ENCODE measurements at places on chromosomes 3 and 15.

DNA sequence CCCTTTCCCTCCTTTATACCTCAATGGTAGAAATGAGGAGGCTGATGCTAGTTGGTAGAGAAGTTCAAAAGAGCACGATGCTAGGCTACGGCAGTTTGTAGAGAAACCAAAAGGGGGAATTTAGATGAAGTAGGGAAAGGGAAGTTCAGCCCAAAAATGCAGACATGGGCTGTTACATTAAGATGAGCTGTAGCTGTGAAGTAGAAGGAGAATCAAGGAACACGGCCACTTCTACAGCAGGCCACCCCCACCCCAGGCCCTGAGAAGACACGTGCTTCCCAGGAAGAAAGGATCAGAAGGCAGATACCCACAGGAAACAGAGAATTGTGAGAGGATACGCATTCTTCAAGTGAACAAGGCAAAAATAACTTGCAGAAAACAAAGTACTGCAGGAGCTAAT is 2.1 kb upstream of the PARP14 start:
- no peak for DNase-seq

DNA sequence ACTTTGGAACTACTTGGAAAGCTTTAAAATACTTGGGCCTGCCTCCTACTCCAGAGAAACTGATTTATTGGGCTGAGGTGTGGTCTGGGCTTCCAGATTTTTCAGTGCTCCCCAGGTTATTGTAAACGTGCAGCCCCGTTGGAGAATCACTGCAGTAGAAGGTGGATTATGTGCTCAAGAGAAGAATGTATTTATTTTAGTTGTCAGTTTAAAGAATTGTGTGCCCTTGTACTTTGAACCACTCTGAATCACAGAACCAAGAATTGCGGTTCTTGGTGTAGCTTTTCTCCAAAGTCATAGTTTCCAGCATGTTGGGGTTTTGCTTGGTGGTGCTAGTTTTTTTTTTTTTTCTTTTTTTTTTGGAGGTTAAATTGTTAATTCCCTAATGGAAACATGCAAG is 1.6 kb downstream of the TATDN2 start:
- no peak for DNase-seq

- DNase-seq = no peak
Measured at GRCh38 chr3:112646623-112647022, 5.7 kb upstream of the CCDC80 start.

- DNase-seq = peak; percentile 32
Measured at GRCh38 chr15:80478075-80478474, 73.9 kb downstream of the ARNT2 start.

GRCh38 chr15:60374628-60375081 is 23.1 kb downstream of the ANXA2 start:
- peak; percentile 69 for DNase-seq

DNA sequence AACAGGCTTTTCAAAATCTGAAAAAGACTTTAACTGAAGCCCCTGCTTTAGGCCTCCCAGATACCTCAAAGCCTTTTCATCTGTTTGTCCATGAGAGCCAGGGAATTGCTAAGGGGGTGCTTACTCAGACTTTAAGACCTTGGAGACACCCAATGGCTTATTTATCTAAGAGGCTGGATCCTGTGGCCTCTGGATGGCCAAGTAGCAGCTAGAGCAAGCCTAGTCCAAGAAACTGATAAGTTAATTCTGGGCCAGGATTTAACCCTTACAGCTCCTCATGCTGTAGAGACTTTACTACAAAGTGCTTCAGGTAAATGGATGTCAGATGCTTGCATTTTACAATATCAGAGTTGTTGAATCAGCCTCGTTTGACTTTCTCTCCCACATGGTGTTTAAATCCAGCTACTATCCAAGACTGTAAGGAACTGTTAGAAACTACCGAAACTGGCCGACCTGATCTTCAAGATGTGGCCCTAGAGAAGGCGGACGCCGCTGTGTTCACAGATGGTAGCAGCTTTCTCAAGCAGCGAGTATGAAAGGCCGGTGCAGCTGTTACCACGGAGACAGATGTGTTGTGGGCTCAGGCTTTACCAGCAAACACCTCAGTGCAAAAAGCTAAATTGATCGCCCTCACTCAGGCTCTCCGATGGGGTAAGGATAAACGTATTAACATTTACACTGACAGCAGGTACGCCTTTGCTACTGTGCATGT is 3.3 kb downstream of the DET1 start:
- DNase-seq = no peak

DNA sequence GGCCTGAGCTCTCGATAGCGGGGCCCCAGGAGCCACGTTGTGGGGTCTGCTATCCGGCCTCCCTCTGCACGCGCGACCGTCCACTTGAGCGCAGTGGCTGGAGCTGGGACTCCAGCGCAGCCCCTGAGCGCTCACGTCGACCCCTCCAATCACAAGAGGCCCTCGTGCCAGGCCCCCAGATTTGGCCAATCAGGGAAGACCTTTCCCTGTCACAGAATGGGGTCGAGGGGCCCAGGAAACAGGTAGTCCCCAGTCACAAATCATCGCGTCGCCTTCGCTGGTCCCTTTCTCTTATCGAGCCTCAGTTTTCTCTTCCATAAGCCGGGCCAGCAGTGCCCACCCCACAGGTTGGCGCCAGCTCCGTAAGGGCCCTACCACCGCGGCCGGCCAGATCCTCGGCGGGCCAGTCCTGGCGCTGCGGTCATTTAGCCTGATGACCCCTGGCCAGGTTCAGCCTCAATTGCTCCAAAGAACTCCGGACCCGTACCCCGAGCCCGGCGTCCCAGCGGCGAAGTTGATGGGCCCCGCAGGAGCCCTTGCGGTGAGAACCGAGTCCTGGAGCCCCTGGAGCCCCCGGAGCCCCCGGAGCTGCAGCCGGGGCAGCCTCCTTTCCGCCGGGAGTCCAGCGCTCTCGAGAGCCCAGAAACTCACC is 435 bp downstream of the ALDH1L1 start:
- no peak for DNase-seq

DNA sequence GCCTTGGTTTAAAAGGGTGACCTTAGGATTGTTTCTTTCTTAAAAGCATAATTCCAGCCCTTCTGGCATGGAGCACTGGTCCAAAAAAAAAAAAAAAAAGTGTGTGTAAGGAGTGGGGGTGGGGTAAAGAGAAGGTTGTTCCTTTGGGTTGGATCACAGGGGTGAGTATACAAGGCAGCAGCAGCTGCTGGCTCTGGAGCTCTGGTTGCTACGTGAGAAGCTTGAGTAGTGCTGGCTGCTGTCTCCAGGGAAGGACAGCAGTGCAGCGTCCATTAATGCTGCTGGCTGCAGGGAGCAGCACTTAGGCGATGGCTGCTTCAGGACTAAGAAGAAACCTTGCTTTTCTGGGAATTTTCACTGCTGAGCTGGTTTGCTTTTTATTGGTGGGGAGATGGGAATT is 2.3 kb downstream of the SETD5 start:
- DNase-seq = peak; percentile 81

GRCh38 chr3:197750858-197751737 is 1.4 kb downstream of the FYTTD1 start:
- DNase-seq = peak; percentile 5

DNA sequence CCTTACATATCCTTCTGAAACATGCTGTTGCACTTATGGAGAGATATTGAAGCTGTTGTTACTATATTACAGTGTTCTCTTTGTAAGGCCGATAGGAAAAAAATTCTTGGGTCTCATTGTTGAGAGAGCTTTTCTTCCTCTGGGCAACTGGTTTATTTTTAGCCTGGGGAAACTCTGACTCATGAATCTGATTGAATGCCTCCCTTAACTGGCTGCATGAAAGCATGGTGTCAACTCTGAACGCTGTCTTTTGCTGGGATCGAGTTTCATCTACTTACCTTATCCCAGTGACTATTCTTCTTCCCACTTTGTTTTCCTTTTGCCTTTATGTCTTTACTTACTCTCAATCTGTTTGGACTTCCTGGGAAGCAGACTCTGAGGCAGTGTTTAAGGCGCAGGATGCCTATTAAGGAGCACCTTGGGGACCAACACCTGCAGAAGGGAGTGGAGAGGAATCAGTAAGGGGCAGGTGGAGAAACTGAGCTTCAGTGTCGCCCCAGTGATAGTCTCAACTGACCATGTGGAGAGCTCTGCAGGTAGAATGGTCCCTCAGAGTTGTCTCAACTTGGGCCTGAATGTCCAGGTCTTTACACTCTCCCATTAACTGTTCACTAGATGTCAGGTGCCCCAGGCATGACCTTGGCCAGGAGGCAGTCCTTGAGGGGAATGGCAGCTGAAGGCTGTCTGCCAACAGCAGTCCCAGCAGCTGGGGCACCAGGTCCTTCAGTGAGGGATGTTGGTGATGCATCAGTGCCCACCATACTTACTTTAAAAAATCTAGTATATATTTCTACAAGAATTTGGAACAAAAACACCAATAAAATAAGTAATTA is 88.9 kb upstream of the CCNL1 start:
- peak; percentile 85 for DNase-seq

- DNase-seq = no peak
Measured at GRCh38 chr3:44076221-44076829, 165.4 kb upstream of the TOPAZ1 start.

GRCh38 chr3:131526801-131527347 is 24.1 kb upstream of the MRPL3 start:
- DNase-seq = peak; percentile 54

DNA sequence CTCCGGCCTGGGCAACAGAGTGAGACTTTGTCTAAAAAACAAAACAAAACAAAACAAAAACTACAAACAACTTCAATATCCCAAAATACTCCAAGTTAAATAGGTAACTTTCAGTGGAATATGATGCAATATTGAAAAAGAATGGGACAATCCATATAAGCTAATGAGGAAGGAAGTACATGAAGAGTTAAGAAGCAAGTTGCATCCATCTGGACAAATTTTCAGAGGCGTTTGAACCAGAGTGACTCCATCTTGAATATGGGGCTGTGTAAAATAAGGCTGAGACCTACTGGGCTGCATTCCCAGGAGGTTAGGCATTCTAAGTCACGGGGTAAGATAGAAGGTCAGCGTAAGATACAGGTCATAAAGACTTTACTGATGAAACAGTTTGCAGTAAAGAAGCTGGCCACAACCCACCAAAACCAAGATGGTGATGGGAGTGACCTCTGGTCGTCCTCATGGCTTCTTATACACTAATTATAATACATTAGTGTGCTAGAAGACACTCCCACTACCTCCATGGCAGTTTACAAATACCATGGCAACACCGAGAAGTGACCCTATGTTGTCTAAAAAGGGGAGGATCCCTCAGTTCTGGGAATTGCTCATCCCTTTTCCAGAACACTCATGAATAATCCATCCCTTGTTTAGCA is 58.1 kb upstream of the LCTL start:
- DNase-seq = no peak

DNA sequence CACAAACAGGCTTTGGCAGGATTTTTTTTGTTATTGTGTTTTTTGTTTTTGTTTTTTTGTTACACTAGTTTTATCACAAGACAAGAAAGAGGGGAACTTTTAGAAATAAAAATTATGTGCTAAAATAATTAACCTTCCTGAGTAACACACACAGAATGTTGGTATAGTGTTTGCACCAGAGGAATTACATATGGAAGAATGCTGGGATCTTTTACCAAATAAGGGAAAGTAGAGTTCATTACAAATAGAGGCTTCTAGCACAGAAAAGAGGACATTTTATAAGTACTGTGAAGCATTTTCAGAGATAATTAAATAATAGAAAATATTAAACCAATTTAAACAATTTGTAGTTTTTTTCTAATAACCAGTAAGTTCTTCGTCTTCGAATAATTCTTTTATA is 116.0 kb downstream of the IGF1R start:
- no peak for DNase-seq

- no peak for DNase-seq
Measured at GRCh38 chr15:93063262-93063671, 25.7 kb downstream of the RGMA start.

DNA sequence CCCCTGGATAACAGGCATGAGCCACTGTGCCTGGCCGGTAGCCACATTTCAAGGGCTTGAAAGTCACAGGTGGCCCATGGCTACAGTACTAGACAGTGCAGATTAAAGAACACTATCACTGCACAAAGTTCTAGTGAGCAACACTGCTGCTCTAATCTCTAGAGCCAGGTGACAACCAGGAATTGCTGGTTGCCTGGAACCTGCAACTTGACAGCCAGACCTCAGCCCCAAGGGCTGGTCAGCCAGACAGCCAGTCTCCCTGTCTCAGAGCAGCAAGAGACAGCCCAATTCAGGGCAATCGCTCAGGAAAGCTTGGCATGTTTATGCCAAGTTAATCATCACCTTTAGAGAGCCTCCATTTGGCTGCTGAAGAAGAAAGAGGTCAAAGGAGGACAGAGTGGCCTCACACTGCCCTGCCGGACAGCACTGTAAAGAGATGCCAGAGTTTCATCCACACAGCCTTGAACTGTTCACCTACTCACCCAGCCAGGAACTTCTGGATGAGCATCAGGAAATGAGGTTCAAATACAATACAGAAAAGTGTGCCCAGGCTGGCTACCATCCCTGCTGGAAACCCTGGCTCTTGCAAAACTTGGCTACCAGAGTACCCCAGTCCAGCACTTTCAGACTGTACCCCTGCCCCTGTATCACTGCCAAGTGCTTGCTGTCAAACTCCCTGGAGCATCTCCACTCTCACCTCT is 6.0 kb downstream of the CCDC12 start:
- no peak for DNase-seq

DNA sequence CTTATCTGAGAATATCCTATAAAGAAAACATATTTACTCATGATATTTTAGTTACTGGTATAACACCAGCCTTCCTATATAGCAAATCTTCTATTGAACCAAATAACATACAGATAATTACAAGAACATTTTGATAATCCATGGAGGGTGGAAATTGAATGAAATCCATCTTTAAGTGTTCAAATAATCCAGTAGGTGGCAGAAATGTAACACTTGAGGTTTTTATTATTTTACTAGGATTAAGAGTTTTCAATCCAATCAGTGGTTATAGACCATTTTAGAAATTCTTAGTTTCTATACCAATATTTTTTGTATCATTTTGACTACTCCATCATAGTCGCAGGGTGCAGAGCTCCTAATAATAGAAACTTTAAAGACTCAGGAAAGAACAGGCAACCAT is 101.9 kb upstream of the KCNH8 start:
- no peak for DNase-seq

DNA sequence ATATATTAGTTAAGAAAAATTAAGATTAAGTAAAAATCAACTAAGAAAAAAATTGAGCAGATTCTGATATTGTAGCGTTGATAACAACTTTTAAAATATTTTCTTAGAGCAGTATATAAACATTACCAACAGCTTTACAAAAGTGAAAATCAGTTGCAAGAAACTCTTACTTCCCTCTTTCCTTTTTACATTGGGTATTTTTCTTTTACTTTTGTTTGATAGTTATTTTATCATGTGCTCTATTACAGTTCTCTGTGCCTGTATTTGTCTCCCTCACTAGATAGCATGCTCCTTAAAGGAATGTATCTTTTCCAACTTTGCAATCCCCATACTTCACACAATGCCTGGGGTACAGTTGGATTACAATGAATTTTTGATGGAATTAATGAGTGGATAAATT is 87.5 kb upstream of the P3H2 start:
- DNase-seq = no peak

- no peak for DNase-seq
Measured at GRCh38 chr3:59935025-59935424, 885.2 kb upstream of the CFAP20DC start.
